Foreskin fibroblast (primary cell): ENCODE measurements at places on chromosomes 7 and 10.

DNA sequence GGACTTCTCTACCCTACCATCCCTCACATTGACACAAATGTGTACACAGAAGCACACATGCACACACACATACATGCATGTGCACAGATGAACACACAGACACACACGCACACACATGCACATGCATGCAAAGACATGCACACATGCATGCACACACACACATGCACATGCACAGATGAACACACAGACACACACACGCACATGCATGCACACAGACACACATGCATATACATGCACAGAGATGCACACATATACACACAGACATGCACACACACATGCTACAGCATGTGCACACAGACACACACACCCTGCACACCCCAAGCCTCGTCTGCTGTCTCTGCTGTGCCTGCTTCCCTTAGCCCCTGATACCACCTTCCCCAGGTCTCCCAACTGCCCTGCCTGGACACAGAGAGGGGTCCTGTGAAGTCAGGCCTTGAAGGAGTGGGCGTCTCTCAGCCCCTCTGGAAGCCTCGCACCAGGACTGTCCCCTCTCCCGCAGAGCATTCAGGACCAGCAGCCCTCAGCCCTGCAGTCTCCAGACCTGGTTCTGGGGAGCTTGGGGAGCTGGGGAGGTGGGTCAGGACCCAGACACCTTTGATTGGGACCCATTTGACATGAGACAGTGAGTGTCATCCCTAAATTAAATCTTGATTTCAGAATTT, 181.8 kb downstream of the DNAJB6 start:
- DNase-seq, result no peak

GRCh38 chr7:13998866-13999265, 9.4 kb upstream of the ETV1 start:
- DNase-seq, result no peak

DNA sequence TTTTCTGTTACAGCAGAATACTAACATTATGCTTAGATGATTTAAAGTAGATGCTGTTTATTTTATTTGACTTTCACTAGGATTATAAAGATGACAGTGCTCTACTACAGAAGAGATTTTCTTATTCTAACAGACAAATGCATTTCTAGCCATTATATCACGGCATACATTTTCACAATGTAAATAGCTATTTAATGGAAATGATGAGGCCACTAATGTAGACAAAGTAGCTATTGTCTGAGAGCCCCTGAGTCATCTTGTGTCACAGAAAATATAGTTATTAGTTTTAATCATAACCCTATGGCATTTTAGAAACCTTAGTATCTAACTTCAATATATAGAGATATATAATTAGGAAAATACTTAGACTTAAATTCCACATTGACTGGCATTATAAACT, 158.0 kb upstream of the AHR start:
- DNase-seq, result no peak

- no peak for DNase-seq
These were observed 639.2 kb downstream of the KCNMA1 start for GRCh38 chr10:76998451-76998850.

DNA sequence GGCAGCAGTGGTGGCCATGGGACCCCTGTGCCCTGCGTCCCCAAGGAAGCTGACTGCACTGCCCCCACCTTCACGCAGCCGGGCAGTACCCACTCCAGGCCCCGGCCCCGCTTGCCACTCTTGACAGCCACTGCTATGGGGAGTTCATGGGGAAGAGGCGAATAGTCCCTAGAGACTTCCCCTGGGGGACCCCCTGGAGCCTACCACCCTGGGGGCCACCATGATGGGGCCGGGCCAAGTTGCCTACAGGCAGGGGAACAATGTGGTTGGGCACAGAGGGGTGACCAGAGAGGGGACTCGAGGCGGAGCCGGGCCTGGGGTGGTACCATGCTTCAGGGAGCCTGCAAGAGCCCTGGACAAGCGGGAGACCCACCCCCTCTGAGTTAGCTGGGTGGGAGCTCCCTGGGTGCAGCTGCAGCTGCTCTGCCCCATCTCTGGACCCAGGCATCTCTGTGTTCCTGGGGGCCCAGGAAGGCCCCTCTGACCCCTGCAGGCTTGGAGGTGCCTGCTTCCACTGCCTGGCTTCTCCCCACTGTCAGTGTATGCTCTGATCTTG, 567.6 kb downstream of the GRM8 start:
- no peak for DNase-seq

- DNase-seq, result peak; percentile 71
These were observed 124.8 kb downstream of the TSPAN12 start for GRCh38 chr7:120733143-120733542.
